ENCODE measurements at places on chromosomes 2 and 18.

GRCh38 chr18:78789850-78790249 is 189.8 kb upstream of the SALL3 start:
- no peak for DNase-seq

DNA sequence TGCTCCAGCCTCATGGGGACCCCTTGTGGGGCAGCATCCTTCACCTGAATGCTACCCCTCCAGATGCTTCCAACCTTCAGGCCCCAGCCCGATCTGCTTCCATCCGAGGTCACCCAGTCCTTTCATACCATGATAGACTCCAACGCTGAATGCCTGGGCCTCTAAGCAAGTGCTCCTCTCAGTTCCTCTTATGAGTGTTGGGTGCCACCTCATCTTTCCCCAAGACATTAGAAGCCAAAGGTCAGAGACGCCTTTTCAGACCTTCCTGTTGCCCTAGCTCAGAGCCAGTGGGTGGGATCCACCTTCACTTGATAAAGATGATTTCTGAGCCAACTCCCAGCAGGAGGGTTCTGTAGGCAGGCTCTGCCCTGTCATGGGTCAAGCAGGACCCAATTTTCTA is 174.5 kb upstream of the MGAT5 start:
- DNase-seq, result no peak

DNA sequence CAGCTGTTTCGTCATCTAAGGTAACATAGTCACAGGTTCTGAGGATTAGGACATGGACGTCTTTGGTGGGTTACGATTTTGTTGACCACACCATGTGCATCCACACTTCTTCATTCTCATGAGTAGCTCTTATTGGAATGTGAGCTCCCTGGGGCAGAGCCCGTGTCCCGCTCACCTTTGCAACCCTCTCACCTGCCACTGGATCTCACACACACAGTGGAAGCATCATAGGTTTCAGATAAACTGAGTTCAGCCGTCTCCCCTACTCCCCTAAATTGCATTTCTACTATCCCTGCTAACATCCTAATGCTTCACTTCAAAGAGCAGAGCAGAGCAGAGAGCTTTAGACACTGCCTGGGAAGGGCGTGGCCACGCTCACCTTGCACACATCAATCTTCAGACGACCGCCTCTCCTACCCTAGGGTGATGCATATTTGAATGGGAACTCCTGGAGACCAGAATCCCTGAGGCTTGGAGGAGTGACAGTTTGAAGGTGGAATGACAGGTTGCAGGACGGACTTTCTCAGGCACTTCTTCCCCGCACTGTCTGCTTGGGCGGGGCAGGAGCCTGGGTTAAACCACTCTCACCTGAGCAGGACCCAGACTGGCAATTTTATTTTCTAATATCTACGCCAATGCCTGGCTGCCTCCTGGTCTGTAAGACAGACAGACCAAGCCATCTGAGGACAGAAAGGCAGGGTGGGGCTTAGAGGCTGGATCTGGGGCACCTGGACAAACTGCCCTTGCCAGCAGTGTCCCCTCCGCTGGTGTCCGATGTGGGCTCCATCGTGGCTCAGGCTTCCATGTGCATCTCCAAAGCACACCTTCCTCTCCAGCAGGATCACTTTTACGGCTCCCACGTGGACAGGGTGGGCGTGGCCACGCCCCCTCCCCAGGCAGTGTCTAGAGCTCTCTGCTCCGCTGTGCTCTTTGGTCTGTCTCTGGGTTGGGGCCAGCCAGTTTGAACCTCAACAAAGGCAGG is 229.5 kb upstream of the COPS8 start:
- DNase-seq, result no peak

- DNase-seq, result no peak
Observed at GRCh38 chr2:120986898-120987650, 251.4 kb downstream of the GLI2 start.

DNA sequence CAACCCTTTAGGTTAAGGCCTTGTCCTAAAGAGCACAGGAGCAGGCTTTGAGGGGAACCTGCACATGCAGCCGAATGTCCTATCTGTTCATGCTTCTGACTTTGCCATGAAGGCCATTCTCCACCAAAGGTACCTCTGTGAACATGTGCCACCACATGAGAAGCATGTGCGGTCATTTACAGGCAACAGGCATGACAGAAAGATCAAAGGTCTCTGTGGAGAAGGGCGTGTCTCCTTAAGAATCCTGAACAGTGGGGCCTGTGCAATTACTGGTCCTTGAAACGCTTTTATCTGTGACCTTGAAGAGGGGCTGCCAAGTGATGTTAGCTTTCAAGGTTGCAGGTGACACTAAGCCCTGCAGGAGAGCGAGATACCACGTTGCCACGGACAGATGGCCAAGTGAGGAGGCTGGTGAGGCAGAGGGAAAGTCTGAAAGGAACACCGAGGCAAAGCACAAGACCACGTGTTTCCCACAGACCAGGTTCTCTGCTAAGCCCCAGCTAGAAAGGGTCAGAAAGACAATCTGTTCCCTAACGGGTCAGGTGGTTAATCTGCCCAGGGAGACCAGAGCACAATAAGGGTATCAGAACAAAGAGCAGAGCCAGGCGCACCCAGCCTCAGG is 19.5 kb upstream of the POMC start:
- no peak for DNase-seq

DNA sequence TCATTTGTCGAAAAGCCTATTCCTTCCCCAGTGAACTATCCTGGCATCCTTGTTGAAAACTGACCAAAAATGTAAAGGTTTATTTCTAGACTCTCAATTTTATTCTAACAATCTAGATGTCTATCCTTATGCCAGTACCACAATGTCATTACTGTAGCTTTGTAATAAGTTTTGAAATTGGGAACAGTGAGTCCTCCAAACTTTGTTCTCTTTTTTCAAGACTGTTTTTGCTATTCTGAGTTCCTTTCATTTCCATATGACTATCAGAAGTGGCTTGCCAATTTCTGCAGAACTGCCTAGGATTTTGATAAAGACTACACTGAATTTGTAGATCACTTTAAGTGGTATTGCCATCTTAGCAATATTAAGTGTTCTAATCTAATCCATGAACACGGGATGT is 9.7 kb downstream of the STARD7 start:
- no peak for DNase-seq

- no peak for DNase-seq
Observed at GRCh38 chr18:3319894-3320454, 58.0 kb downstream of the MYL12B start.

DNA sequence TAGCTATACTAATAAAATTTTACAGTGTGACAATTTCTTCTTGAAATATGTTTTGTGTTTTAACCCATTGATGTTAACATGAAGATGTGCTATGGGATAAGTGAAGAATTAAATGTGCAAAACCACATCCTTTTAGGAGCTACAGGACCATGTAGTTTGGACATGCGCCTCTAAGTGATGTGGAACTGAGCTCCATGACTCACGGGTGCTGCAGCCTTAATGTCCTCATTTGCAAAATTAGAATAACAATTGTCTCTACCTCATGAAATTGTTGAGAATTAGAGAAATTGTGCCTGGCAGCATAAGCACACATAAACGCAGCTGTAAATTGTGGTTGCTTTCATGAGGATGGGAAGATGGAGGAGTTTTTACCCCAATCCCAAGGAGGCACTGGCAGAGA is 31.6 kb upstream of the TPO start:
- DNase-seq, result no peak

- DNase-seq, result no peak
Observed at GRCh38 chr18:25866331-25866730, 224.1 kb downstream of the SS18 start.

DNA sequence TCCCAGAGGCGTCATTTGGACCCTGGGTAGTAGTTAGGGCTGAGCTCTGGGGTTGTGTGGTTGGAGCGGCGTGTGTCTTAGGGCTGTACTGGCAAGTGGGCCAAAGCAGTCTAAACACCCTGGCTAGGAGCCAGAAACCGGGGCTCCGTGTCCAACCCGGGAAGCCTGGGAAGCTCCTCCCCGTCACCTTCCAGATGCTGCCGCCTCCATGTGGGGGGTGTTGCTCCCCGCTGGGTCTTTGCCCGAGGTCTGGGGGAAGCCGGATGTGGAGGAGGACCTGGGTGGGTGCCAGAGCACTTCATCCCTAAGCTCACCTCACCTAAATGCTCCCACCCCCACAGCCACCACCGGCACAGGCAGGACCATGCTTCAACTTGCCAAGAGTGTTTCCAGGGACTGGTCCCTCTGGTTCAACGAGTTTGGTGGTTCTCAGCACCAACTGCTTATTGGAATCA is 25.4 kb downstream of the TET3 start:
- DNase-seq, result no peak

GRCh38 chr2:191151331-191151730 is 537 bp upstream of the STAT4 start:
- peak; percentile 45 for DNase-seq

GRCh38 chr2:31097962-31098613 is 40.2 kb downstream of the GALNT14 start:
- DNase-seq, result no peak

- DNase-seq, result no peak
Observed at GRCh38 chr2:222318712-222319585, 20.2 kb upstream of the PAX3 start.

GRCh38 chr2:224594840-224595239 is 9.7 kb upstream of the CUL3 start:
- DNase-seq, result no peak

DNA sequence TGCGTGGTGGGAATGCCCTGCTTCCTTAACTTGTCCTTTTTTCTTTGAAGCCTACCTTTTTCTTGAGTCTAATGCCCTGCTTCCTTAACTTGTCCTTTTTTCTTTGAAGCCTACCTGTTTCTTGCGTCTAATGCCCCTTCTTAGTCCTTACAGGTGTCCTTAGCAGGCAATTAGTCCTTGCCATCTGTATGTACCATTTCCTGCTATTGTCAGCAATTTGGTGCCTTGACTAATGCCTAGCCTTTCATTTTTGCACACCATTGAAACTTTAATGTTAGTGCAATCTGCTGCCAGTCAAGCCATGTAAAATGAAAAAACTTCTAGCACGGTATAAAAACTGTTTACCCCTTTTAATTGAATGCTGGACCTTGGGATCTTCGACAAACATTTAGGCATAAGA is 4.3 kb downstream of the KDM3A start:
- DNase-seq, result no peak

DNA sequence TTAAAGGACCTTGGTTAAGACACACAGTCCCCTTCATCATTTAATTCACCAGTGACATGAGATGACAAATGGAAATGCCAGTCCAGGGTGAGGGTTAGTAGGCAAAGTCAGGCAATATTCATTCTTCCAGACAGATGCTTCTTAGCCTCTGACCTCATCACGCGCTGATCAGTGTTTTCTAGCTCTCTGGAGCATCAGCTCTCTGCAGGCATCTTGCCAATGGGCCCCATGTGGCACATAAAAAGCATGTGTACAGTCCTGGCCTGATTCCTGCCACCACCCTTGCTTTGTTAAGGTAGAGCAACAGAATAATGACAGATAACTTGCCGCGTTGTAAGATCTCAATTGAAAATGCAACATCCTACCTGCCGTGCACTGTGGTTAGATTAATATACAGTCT is 20.3 kb upstream of the NPAS2 start:
- DNase-seq, result no peak

DNA sequence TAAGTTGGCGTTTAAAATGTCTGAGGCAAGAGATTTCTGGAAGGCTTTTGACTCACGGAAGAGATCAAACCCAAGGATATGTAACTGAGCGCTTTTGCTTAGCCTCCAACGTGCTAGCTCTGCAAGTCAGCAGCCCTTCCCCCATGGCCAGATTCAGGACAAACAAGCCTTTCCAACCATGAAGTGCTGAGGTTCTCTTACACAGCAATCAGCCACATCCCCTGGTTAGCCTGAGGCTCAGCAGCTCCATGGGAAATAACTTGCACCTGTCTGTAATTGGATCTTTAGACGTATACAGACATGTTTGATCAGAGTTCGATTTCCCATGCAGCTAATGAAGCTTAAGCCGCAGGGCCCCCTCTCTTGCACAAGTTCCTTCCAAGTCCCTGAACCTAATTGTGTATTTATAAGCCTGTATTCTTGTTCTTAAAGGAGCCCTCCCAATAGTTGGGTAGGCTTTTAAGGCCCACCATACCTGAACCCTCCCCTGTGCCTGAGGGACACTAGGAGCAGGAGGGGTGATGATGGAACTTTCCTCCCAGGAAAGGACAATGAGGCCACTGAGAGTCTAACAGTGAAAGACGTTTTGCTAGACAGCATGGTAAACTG is 2.1 kb upstream of the TMEM131 start:
- no peak for DNase-seq

- no peak for DNase-seq
Observed at GRCh38 chr2:9234680-9235146, 28.1 kb downstream of the ASAP2 start.

- DNase-seq, result no peak
Observed at GRCh38 chr18:3493501-3494244, 43.7 kb downstream of the TGIF1 start.

DNA sequence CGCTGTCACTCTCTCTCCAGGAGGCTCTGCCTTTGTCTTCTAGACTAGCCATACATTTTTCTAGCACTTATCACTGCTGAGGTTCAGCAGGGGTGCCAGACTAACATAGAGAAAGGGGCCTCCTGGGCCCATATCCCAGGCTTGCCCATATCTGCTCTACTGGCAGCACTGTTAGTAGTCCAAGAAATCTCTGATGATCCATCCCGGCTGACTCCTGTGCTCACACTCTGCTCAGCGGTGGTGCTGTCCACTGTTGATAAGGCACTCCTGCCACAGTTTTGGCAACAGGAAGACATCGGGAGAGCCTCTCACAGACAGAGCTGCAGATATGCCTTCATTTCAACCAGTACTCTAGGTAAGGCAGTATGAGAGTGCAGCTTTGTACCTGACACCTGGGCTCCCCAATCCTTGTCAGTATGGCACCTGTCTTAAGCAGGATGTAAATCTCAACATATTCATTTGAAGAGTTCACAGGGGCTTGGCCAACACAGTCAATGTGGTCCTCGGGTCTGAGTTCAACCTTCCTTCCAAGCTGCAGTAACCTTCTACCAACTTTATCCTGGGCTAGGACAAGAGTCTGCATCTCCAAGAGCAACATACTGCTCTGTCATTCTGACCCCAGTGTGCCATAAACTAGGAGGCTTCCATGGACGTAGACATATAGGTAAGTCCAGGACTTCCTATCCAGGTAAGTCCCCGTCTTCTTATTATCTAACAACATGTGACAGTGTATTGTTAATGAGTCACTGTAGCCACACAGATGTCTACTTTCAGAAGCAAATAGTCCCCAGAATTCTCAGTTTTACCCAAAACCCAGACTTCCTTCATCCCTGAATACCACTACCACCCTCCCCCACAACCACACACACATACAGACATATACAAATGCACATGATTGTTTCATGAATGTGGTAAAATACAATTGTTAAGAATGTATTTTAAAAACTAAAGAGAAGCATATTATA is 16.2 kb downstream of the KLF7 start:
- DNase-seq, result no peak

DNA sequence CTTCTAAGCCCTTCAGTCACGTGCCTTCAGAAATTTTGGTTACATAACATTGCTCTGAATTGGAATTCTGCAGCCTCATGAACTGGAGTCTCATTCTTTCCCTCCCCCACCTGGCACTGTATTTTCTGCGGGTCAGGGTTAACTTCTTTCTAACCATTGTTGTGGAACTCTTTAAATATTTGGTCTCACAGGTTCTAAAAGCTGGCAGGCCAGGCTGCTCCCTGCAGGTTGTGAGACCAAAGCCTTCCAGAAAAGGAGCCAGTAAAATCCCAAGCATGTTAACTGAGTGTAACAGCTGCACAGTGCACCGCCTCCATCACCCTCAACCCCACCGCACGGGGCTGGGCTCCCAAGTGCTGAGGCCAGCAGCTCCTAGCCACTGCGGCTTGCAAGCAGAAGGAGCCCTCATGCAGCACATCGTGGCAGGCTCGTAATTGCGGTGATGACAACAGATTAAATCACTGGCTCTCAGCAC is 174.1 kb upstream of the ALPP start:
- DNase-seq, result no peak
